ENCODE measurements at places on chromosomes 5 and 9.

GRCh38 chr9:70934642-70935041 is 186.8 kb downstream of the TRPM3 start:
- no peak for DNase-seq

DNA sequence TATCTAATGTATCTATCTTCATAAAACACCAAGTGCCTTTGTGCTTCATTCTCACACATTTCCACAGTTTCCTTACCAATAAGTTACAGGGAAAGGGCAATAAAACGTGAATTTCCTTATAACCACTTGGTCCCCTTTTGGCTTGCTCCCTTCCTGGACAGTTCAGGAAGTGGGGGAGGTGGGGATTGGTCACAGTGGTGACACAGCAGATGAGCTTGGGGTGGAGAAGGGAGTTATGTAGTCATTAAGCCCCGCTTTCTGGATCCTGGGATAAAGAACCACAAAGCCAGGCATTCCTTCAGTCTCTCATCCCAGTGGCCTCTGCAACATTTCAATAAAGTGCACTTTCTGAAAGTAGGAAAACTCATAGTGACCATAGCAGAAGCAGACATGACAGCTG is 47.1 kb upstream of the FYB1 start:
- DNase-seq, result no peak

DNA sequence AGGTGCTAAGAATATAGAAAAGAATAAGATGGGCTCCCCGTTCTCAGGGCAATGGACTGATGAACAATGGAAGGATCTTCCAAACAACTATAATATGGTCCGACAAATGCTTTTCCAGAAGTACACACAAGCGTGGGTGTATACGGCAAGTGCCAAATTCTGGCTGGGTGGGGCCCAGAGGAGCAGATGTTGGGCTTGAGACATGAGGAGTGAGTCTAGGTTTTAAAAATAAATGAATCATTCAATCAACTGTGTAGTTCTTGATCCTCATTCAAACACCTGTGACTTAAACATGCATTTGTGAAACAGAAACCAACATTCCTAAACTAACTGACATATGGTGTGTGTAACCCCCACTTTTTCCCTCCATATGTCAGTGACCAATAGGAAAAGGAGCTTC is 47.9 kb downstream of the MFAP3 start:
- DNase-seq, result no peak

DNA sequence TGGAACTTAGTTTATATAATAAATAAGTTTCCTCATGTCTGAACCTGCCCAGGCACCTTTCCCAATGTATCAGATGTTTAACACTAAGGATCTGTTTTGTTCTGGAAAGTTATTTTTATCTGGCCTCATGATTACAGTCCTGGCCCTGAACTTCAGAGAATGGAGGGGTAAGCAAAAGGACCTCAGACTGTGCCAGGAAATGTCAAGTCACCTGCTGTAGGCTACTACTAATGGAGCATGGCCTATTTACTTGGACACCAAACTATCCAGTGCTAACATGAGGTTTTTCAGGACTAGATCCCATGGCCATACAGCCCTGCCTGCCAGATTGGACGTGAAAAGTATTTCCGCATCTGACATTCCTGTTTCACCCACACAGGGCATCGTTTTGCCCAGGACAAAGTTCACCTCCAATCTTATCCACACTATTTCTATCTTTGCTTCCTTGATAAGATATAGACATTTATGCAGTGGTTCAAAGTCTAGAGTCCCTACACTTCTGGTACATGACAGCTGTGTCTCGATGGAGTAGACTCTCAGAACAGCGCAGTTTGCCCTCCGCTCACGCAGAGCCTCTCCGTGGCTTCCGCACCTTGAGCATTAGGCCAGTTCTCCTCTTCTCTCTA is at the start of gene BTNL8:
TSS of gene BTNL8 (plus strand) at position 539 of the 626 bp plus-strand sequence. CDS start 152 bp downstream, outside the sequence.
- DNase-seq, result no peak

- DNase-seq, result no peak
Observed at GRCh38 chr5:37323607-37324006, 47.3 kb downstream of the NUP155 start.

GRCh38 chr9:69748304-69748703 is 11.5 kb downstream of the PTAR1 start:
- no peak for DNase-seq

DNA sequence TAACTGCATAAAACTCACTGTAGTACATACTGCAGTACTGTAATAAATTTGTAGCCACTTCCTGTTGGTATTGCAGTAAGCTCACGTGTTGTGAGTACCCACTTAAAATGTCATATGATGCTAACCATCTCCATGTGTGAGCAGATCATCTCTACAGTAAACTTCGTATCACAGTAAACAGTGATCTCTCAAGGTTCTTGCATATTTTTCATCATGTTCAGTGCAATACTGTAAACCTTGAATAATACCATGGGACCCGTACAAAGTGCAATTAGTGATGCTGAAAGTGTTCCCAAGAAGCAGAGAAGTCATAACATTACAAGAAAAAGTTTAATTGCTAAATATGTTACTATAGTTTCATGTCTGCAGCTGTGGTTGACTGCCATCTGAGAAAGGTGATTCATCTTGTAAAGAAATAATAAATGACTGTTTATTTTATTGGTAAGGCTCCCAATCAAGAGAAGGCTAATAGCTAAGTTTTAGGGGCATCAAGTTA is 253.8 kb upstream of the POU5F2 start:
- DNase-seq, result no peak

GRCh38 chr5:54638106-54638505 is 120.5 kb downstream of the SNX18 start:
- no peak for DNase-seq

GRCh38 chr5:111063709-111064322 is 7.7 kb upstream of the TSLP start:
- no peak for DNase-seq

DNA sequence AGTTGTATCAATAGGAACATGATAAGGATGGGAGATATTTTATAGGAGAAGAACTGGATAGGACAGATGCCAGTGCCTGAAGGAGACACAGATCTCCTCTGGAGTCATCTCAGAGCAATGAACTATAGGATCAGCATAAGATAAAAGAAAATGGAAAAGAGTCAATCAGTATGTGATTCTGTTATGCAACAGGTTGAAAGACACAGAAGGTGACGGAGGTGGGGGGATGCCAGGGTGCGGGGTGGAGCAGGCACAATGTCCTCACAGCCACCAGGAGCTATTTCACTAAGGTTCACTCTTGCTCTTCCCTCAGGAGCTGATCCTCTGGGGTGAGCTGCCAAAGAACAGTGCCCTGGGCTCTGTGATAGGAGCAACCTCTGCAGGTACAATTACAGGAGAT is 179.8 kb downstream of the BNC2 start:
- DNase-seq, result no peak

DNA sequence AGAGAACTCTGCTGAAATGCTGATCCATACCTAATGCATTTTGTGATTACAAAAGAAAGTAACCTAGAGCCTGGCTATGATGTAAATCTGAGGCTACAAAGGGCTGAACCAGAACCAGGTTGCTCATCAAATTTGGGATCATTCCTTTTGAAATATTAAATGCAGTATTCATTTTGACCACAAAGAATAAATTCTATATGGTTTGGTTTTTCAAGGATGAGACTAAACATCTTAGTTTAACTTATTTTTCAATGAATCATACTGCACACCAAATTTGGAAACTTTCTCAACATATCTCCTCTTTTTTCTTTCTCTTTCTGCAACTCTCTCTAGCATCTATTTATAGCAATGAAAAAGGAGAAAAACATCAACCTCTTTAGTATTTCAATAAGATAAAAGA is 46.5 kb downstream of the CEMIP2 start:
- no peak for DNase-seq

GRCh38 chr5:107422494-107422893 is 248.2 kb downstream of the EFNA5 start:
- no peak for DNase-seq

- DNase-seq, result no peak
Observed at GRCh38 chr5:125210242-125210947, 464.0 kb upstream of the ZNF608 start.

DNA sequence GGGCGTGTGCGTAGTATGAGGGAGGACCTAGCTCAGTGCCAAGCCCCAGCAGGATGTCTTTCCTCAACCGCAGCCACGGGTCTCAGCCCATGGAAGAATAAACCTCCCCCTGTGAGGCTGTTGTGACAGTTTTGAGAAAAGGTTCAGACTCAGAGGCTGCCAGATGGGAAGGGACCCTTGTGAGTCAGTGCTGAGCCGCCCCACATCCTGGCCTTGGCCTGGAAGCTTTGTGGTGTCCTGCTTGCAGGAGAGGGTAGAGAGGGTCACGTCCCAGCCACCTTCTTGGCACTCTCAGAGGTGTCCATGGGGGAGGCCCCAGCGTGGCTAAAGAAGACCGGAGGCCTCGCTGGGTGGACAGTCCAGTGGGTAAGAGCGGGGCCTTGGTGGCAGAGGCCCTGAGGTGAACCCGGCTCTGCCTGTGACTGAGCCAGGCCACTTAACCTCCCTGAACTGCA is 2.8 kb downstream of the GRHPR start:
- DNase-seq, result no peak

DNA sequence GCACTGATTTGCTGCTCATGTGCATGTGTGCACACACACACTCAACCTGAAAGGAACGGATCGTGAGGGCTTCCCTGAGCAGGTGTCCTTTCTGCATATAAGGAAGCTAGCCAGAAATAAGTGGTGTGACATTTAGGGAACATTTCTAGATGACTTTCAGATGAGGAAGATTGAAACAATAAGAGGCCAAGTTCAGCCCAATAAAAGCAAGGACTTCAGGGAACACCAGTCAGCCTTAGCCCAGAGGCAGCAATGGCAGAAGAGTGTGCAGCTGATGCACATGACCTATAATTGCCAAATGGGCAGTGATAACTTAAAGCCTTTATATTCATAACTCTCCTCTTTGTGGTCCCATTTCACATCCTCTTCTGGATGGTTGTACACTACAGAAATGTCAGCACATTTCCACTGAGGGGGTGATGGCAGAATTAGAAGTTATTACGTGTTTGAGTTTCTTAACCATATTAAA is 255.5 kb downstream of the TRIM32 start:
- no peak for DNase-seq

DNA sequence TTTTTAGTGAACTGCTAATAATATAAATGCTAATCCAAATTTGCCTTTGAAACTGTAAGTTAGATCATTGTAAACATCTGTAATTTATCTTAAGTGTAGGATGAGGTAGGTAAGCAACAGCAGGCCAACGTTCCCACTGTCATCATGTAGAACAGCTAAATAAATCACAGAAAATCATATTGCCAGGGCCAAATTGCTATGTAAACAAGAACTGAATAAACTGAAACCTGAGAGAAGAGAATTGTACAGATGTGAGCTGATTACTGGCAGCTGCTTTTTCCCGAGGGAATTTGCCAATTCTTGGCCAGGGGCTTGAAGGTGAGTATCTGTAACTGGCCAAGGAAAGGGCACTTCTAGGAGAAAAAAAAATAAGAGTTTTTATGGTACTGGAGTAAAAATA is 97.6 kb downstream of the CDH10 start:
- no peak for DNase-seq

DNA sequence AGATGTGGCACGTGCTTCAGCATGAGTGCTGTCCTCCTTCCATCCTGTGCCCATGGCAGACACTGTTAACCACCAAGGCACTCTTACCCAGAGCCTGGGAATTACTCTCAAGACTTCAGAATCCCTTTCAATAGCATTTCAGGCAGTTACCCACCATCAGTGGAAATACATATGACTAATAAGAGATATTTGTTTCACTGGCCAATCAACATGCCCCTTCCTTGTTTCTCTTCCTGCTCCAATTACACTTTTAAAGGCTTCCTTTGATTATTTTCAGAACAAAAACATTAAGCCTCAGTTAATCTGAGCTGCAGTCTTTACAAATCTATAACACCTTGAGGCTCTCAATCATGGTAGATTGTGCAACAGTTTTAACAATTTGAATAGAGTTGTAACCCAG is 70.8 kb downstream of the PRELID2 start:
- DNase-seq, result no peak

- DNase-seq, result no peak
Observed at GRCh38 chr5:66986009-66986408, 210.6 kb downstream of the CD180 start.

- DNase-seq, result no peak
Observed at GRCh38 chr9:4680173-4680525, 780 bp downstream of the CDC37L1 start.

DNA sequence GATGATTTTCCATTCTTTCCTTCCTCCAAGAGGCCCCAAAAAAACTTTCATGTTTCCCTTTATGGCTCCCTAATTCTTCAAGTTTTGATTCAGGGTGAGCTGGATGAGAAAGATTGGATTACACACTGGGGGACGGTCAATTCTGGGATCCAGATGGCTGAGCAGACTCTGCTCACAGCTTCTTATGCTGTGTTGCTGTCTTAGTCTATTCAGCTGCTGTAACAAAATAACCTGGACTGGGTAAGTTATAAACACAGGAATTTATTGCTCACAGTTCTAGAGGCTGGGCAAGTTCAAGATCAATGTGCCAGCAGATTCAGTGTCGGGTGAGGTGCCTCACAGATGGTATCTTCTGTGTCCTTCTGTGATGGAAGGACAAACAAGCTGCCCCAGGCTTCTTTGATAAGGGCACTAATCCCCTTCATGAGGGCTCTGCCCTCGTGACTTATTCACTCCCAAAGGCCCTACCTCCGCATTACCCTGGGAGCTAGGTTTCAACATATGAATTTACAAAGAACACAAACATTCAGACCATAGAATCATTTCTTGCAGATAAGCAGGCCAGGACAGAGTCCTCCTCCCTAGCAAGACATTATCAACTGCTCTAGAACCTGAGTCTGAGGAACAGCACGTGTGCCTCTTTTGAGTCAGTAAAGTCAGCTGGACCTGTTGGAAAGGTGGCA is 23.1 kb upstream of the SMAD5 start:
- no peak for DNase-seq

- DNase-seq, result no peak
Observed at GRCh38 chr9:12854221-12854620, 79.4 kb downstream of the LURAP1L start.

DNA sequence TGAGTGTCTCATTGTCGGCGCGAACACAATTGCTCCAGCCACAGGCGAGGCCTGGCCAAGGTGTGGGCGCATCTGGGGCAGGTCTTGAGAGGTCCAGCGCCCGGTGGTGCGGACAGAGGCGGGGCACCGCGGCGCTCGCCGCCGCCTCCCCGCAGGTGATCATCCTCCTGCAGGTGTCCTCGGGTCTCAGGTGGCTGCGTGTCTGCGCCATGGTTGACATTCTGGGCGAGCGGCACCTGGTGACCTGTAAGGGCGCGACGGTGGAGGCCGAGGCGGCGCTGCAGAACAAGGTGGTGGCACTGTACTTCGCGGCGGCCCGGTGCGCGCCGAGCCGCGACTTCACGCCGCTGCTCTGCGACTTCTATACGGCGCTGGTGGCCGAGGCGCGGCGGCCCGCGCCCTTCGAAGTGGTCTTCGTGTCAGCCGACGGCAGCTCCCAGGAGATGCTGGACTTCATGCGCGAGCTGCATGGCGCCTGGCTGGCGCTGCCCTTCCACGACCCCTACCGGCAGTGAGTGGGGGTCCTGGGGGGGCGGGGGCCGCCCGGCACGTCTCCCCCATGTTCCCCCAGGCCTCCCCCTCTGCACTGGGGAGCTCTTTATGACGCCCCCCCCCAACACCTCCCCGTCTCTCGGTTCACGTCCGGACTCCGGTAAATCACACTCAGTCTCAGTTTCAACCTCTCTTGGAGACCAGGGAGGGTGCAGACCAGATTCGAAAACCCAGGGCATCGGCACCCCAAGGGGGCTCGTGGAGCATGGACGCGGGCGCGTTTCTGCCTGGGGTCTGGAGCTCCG is 446 bp downstream of the NXNL2 start:
- peak; percentile 42 for DNase-seq

GRCh38 chr9:124006448-124007361 is 4.9 kb upstream of the LHX2 start:
- DNase-seq, result no peak

GRCh38 chr9:96242811-96243210 is 59.2 kb downstream of the HSD17B3 start:
- peak; percentile 36 for DNase-seq

Measured in thyroid gland (tissue), 4 donors.